ENCODE measurements at places on chromosomes 7 and 10.

- DNase-seq, result no peak
These were observed 113.0 kb downstream of the SGMS1 start for GRCh38 chr10:50510517-50511473.

DNA sequence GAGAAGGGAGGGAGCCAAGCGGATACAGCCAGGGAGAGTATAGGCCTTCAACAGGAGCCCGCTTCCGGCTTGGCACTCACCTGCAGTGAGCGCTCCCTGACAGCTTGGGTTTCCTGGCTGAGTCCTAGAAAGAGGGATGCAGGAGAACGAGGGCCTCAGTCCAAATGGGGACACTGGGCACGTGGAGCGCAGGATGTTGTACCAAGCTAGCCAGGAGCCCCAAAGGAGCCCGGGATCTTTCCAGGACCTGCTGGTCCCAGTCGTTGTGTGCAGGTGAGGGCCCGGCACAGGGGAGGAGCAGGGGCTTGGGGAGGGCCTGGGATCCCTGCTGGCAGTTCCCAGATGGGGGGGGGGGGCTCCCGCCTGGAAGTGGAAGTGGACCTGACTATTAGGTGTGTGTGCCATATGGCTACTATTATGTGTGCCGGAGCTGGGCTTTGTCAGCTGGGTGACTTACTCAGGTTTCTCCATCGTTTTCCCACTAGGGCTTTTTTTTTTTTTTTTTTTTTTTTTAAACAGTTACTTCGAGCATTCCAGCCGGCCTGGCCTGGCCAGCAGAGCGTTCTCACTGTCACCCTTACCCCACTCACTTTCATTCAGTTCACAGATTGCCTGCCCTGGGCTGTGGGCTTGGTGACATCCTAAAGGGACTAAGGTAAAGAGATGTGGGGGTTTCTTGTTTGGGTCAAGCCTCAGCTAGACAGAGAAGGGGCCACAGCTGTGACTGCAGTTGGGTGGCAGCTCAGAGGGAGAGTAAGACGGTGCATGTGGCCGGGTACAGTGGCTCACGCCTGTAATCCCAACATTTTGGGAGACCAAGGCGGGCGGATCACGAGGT lies 3.8 kb downstream of the AGAP3 start:
- no peak for DNase-seq

GRCh38 chr7:4177001-4177400 lies 505.1 kb upstream of the FOXK1 start:
- no peak for DNase-seq

- DNase-seq, result no peak
These were observed 25.8 kb downstream of the ESYT2 start for GRCh38 chr7:158803367-158803969.

DNA sequence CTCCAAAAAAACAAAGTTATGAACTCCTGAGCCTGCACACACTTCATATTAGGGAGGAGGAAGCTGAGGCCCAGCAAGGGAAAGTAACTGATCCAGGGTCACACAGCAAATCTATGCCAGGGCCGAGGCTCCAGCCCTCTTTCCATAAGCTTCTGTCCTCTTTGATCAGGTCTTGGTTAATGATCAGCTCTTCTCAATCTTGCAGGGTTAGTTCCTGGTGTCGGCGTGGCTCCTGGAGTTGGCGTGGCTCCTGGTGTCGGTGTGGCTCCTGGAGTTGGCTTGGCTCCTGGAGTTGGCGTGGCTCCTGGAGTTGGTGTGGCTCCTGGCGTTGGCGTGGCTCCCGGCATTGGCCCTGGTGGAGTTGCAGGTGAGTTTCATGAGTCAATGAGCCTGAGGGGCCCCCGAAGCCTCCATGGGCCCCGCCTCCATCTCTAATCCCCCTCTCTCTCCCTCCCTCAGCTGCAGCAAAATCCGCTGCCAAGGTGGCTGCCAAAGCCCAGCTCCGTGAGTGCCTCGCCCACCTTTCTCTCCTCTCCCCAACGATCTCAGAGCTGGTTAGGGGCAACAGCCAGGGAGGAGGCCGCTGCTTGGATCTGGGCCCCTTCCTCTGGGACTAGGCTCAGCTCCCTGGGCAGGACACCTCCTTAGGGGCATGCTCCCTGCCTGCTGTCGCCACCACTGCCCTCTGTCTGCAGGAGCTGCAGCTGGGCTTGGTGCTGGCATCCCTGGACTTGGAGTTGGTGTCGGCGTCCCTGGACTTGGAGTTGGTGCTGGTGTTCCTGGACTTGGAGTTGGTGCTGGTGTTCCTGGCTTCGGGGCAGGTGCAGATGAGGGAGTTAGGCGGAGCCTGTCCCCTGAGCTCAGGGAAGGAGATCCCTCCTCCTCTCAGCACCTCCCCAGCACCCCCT lies 23.7 kb upstream of the LIMK1 start:
- DNase-seq, result no peak

DNA sequence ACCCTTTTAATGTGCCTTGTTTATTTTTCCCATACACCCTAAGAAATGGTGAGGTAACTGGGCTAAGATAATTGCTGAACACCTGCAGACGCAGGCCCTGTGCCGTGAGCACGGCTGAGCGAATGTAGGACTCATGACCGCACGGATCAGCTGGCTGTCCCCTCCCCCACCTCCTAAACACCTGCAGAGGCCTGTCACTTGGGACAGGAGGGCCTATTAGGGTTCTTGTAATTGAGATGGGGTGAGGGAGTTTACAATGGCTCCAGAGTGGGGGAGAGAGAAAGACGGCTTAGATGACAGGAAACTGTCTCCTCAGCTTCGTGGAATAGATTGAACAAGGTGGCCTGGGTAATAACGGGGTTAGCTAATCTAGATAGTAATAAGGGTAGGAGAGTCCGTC lies 291.7 kb upstream of the HABP2 start:
- no peak for DNase-seq

DNA sequence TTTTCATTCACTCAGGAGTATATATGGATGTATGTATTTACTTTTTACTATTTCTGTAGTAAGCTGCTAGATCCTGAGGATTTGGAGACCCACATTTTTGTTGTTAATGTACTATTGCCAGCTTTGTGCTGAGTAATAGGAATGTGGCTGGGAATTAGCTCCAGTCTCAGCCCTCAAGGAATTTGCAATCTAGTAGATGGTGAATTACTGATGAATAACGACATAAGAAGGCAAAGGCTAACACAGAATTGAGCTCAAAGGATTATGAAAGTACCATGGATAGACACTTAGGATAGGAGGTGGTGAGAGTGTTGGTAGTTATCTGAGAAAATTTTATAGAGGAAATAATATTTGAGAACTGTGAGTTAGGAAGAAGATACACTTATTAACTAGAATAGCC lies 19.9 kb downstream of the CASD1 start:
- no peak for DNase-seq

GRCh38 chr7:50849991-50850390 lies 67.3 kb upstream of the GRB10 start:
- no peak for DNase-seq

DNA sequence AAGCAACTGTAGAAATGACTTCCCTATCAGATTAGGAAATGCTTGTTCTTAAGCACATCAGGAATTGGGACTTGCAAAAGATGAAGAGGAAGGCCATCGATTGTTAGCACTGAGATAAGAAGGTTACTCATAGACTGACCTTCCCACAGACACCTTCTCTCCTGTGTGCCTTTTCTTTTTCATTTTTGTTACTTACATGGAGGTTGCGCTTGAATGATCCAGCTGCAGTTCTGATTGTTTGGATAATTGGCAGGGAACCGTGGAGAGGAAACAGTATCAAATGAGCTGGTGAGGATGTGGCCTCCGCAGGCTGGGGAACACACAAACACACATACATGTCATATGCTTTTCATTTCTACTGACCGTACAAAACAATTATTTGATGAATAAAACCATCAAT lies 134.9 kb upstream of the RSU1 start:
- no peak for DNase-seq

GRCh38 chr10:119630300-119630699 lies 20.9 kb upstream of the BAG3 start:
- DNase-seq, result no peak

- no peak for DNase-seq
These were observed 179.9 kb downstream of the SFMBT2 start for GRCh38 chr10:7230951-7231350.

DNA sequence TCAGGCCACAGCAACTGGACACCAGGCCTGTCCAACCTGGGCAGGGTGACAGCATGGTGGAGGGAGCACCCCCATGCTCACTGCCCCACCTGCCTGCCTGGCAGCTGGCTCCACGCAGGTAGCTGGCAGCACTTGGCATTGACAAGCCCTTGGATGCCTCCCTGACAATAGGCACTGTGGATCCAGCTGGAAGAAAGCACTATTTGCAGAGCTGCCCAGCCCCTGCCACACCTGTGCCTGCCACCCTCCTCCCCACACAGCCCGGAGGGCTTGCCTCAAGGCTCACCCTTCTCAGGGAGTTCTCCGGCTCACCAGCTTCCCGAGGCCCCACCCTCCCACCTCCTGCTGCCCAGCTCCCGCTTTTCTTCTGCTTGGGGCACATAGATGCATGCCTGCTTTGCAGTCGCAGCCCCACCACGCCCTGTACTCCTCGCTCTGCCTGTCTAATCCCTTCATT lies 160.1 kb downstream of the NEURL1 start:
- DNase-seq, result no peak

- DNase-seq, result no peak
These were observed 182.8 kb upstream of the TNS3 start for GRCh38 chr7:47764746-47765145.

DNA sequence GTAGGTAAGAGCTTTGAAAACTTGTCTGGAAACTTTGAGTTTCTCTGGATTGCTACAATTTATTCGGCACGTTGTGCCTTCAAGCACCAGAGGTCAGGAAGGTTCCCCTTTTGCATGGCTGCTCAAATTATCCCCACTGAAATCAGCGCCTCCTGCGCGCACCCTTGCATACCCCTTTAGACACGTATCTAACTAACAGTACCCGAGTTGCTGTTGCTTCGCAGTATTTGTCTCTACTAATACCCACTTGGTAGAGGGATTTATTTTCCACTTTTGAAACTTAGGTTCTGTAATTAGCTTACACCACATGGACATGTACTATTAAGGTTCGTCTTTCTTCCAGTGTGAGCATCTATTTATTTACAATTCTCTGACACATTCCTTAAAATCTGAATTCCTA lies 1.6 kb downstream of the MEOX2 start:
- DNase-seq, result no peak

- no peak for DNase-seq
These were observed 19.5 kb upstream of the KCTD7 start for GRCh38 chr7:66609176-66609575.

GRCh38 chr10:1183033-1183396 lies 126.8 kb downstream of the WDR37 start:
- no peak for DNase-seq

DNA sequence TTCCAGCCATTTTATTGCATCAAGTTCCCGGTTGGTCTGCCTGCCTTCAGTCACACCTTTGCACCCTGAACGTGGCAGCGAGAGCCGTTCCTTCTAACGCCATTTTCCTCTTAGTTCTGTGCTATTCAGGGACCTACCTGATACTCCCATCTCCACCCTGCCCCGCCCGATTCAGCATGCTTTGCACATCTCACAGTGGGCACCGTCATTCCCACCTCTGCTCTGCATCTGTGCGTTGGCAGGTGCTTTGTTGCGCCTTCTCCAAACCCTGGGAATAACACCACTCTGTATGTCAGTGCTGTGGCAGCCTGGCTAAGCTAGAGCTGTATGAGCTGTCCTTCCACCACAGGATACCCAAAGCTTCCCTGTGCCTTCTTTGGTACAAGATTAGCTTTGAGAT lies 96.8 kb downstream of the ACTR3B start:
- DNase-seq, result no peak

DNA sequence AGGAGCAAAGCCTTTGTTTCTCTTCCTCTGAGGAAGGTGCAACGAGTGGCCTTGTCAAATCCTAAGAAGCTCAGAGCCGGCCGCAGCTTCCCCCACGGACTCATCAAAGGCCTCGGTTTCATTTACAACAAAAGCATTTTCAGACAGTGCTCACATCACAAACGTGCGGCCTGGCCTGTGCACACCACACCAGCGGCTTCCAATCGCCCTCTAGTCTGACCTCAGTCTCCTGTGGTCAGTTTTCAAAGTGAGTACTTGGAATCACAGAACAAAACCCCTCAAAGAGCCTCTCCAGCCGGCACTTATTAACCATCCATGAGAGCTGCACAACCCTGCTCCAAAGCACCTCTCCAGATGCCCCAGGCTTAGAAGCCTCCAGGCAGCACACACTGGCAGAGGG lies 3.3 kb downstream of the RADIL start:
- DNase-seq, result no peak

- no peak for DNase-seq
These were observed 21.8 kb upstream of the AMZ1 start for GRCh38 chr7:2666155-2666554.

DNA sequence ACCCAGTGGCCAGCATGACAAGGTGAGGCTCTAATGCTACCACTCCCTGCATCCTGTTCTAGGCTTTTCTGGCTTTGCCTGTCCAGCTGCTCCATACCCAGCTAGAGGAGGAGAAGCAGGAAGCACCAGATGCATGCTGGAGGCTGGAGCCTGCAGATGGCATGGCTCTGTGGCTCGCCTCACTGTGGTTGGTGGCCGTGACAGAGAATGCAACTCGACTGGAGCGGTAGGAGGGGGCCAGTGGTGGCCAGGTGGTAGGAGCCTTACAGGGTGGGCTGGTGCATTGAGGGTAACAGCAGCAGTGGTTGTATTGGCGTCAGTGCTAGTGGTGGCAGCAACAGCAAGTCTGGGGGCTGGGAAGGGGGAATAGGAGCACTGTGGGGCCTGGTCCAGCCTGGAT lies 128.6 kb downstream of the ZNF248 start:
- DNase-seq, result no peak

GRCh38 chr7:141891336-141891735 lies 24.9 kb upstream of the OR9A4 start:
- no peak for DNase-seq

- no peak for DNase-seq
These were observed 354.2 kb downstream of the DNAJB6 start for GRCh38 chr7:157690833-157691585.

DNA sequence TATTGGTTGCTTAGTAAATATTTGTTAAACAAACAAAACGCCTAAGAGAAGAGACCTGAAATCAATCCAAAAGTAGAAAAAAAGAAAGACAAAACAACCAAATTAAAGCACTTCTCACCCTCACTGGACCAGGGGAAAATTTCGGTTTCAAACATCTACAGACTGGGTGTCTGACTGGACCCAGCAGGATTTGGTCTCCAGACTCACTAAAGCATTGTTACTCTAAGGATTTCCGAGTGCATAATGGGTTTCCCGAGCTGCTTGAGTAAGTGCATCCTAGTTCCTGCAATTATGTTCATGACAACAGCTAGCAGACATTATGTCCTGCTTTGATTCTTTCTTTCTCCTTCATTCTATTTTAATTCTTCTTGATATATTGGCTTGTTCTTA lies 51.8 kb upstream of the FAM3C start:
- no peak for DNase-seq

All from stimulated activated CD8-positive, alpha-beta memory T cell treated with anti-CD3 and anti-CD28 coated beads, Interleukin-15, amount 100 ng/mL, for 1 hour (primary cell).